KBM-7 (cell line): ENCODE measurements at places on chromosomes 5 and 9.

DNA sequence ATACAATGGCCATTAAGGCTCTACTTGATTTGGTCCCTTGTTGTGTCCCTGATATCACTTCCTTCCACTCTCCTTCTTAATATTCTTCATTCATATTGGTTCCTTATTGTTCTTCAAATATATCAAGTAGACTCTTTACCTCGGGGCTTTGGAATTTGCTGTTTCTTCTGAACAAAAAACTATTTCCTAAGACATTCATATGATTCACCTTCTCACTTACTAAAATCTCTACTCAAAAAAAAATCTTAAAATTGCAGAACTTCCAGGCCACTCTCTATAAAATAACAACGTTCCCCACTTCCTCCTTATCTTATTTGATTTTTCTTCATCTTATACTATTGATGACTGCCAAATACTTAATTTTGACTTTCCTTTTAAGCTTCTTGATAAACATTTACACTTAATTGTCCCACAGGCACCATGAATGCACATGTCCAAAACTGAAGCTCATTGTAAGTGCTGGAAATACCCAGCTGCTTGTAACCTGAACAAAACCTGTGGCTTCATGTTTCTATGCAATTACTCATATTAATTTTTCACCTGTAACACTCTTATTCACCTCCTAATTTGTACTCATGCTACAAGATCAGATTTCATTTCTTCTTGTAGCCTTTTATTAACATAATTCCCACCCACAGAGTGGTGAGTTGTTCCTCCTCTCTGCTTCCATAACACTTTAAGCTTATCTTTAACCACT is 58.4 kb upstream of the NUDT12 start:
- DNase-seq, result no peak

DNA sequence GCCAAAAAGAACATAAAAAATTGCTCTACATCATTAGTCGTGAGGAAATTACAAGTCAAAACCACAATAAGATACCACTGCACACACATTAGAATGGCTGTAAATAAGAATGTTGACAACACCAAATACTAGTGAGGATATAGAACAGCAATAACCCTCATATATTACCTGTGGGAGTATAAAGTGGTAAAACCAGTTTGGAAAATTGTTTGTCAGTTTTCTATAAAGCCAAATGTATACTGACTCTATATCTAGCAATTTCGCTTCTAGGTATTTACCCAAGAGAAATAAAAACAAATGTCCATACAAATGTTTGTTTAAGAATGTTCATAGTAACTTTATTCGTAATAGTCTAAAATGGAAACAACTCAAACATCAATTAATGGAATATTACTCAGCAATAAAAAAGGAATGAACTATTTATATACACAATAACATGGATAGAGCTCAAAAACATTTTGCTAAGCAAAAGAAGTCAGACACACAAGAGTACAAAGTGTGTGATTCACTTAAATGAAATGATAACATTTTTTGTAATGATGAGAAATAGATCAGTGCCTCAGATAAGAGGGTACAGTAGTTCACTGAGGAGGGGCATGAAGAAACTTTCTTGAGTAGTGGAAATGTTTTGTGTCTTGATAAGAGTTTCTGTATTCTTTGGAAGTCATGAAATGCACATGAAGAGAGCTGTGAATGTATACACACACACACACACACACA is 219.6 kb upstream of the ZNF462 start:
- DNase-seq, result no peak

GRCh38 chr9:103485138-103485537 is 490.0 kb downstream of the CYLC2 start:
- DNase-seq, result no peak

- no peak for DNase-seq
Observed at GRCh38 chr9:4984171-4984620, 876 bp upstream of the JAK2 start.

DNA sequence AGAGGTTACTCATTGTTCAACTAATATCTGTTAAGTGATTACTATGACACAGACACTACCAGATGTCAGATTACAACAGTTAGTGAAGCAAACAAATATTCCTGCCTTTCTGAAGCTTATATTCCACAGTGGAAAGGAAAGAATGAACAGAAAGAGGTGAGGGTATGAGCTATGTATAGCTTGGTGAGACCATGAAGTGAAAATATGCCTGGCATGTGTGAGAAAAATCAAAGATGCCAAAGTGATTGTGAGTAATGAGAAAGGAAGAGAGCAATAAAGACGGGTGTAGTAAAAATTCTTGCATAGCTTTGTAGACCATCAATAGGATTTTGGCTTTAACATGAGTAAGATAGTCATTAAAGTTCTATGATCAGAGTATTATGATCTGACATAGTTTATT is 734.5 kb upstream of the NUDT12 start:
- no peak for DNase-seq

- DNase-seq, result no peak
Observed at GRCh38 chr5:117262572-117263131, 688.0 kb upstream of the SEMA6A start.

DNA sequence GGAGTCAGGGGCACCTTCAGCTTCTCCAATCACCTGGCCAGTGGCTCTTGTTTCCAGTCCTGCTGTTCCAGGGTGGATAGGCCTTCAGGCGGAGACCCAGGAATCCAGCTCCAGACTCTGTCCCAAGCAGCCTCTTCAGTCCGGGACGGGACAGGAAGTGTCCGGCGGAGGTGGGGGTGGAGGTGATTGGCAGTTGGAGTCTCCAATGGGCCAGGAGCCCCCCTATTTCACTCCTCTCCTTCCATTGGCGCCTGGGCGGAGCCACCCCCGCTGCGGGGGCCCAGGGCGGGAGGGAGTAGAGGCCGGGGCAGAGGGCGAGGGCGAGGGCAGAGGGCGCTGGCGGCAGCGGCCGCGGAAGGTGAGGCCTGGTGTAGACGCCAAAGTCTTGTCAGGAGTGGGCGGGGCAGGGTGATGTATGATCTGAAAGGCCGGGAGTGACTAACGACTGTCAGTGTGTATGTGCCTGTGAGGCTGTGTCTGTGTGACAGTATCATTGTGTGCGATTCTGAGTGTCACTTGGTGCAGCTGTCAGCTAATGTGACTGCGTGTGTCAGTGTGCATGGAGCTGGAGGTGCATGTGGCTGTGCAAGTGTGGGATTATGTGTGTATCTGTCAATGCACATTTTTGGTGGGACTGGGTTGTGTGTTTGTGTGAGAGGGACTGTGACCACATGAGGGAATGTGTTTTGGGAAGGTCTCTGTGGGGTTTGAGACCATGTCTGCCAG is at the start of gene IL11RA:
TSS of gene IL11RA (plus strand) at position 310 of the 726 bp plus-strand sequence. CDS start 3,033 bp downstream, outside the sequence.
- no peak for DNase-seq

DNA sequence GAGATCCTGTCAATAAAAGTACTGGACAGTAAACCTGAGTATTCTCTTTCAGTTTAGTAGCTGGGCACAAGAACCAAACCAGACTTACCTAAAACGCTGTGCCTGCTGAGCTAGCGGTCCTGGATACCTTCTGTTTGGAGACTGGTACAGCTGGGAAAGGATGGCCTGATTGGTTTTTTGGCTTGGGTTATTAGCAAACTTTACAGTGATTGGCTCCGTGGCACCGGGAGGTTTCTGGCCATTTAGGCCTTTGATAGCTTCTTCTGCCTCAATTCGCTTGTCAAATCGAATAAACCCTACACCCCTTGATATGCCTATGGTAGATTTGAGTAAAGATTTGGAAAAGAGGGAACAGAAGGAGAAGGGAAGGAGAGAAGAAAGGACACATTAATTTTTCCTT is 124.7 kb downstream of the ELAVL2 start:
- DNase-seq, result no peak

DNA sequence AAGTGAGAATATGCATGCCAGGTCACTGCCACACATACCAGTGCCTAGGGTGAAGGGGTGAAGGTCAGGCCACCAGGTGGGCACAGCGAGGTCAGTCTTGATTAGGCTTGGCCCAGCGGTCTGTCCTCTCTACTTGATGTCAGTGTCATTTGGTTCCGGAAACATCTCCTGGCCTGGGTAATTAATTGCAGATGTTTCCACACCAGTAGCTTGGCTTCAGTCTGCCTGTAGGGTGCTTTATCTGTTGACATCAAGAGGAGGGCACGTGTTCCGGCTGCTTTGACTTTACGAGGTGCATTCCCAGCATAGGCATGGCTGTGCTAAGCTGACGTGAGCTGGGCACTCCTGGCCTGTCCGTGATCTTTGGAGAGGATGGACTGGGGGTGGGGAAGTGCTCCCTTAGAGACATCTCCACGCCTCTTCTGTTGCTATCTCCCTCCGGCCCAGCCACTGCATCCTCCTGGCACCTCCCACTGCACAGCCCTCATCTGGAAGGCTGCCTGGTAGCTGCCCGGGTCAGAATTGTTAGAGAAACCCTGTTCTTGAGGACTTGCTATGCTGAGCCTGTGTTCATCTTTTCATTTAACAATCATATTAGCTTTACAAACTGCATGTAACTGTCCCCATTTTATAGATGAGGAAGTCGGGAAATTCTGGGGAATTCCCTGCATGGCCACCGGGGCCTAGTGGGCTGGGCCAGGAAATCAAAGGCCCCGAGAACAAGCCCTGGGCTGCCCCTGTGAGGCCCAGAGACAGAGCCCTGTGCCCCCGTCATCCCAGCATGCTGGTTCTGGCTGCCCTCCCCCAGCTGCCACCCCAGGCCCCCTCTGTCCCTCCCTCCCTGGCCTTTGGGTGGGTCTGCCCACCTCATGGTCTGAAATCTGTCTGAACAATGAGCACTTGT is 29.1 kb downstream of the JADE2 start:
- DNase-seq, result no peak

DNA sequence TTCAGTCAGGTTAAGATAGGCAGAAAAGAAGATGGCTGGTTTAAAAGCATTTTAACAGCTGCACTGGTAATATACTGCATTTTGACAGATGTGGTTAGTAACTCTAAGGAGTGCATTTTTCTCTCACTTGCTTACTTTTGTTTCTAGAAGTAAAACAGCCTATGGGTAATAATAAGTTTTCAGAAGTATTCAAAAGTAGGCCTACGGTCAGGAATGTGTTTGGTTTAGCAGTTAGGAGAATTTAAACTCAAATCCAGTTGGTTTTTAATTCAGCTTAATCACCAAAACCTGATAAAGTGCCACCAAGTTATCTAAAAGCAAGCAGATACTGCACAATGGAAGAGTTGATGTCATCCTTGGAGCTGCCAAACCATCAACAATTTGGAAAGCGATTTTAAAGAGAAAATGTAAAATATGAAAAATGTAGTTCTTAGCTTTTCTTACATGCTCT is 160.3 kb downstream of the ARSB start:
- no peak for DNase-seq

GRCh38 chr9:92808726-92809451 is 44.3 kb upstream of the BICD2 start:
- peak; percentile 78 for DNase-seq

- DNase-seq, result no peak
Observed at GRCh38 chr5:163385824-163386223, 51.6 kb upstream of the CCNG1 start.

GRCh38 chr9:131185924-131186323 is 60.5 kb downstream of the NUP214 start:
- no peak for DNase-seq

DNA sequence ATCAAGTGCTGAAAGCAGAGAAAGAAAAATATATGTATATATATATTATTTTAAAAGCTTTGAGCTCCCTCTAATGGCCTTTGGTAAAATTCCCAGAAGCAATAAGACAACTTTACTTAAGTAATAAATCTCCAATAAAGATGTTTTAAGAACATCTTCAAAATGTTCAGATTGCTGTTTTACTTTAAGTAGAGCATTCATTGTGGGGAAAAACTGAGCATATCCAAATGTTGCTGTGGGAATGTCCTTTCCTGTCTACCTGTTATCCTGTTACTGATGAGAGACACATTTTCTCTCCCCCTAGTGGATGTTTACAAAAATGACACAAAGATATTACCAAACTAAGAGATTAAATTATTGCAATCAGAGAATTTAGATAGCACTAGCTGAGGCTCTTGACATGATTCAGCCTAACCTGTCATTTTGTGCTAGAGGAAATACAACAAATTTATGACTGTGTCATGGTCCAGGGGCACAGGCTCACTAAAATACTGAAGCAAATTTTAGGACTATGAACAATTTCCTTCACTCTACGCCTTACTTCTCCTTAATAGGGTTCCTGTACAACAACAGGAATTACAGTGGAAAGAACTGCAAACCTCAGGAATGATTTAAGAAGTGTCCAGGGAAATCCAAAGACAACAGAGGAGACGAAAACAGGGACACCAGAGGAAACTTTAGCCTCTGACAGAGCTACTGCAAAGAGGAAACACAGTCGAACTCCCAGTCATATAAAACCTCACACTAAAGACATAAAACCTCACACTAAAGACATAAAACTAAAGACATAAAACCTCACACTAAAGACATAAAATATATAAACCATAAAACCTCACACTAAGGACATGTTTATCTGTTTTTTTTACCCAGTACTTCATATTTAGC is 24.3 kb upstream of the PRRC1 start:
- peak; percentile 82 for DNase-seq

DNA sequence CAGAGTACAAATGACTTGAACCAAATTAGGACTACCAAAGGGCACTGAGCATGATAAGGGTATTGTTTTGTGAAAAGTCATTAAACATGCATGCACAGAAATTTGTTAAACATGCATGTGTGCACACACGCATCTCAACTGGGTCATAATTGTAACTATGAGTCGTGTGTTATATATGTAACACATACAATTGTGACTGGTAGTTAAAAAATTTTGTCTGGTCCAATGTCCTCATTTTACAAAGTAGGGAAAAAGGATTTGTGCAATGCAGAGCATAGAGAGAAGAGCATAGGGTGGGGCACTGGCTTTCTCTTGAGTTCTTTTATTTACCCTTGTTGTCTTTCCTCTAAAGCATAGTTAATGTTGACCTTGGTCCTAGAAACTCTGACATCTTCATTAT is 19.3 kb upstream of the IGFBPL1 start:
- DNase-seq, result no peak

DNA sequence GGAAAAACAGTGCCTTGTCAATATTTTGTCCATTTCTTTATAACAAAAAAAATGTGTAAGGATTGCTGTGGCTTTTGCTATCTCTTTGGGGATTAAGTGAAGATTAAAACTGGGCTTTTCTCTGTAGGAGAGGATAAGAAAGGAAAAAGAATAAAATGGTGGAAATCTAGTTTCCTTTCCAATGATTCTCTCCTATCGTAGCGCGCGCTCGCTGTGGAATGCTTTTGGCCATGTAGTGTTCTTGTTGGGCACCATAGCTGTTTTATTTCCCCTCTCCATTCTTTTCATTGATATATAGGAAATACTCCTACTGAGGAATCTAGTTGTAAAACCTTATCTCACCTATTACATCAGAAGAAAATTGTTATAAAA is 1.5 kb downstream of the STXBP1 start:
- no peak for DNase-seq

GRCh38 chr9:131923132-131923671 is 156.5 kb downstream of the MED27 start:
- no peak for DNase-seq

GRCh38 chr5:138952962-138953361 is 77.8 kb upstream of the LRRTM2 start:
- no peak for DNase-seq

- DNase-seq, result no peak
Observed at GRCh38 chr9:8437259-8437658, 637.7 kb upstream of the DMAC1 start.
